ENCODE measurements at places on chromosomes 16 and 17.
A peak's percentile ranks its signal among the peaks of the same experiment; 100 is the strongest.

DNA sequence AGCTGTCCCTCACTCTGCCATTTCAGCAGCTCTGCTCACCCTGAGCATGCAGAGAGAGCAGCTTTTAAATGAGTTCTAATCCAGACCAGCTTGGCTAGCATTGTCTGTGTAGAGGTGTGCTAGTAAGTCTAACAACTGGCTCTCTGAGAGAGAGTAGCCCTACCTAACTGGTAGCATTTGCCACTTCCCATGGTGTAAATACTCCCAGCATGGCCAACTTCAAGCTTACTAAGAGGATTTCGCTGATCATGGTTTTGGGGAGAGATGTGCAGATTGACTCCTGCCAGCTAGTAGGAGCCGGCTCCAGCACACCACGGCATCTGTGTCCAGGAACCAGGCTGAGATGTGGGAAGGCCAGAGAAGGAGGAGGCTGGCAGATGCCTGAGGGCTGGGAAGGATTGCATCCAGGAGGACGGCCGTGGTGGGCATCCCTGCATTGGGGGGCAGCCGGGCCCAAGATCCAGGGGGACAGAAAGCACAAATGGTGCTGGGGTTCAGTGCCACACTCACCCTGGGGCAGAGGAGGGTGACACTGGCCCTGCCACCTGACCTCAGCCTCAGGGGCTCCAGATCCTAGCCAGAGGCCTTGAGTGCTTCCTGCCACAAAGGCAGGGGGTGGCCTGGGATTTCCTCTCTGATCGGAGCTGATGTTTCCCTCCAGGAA is 394.9 kb upstream of the TNRC6C start:
- DNase-seq: no peak

- no peak for DNase-seq
Measured at GRCh38 chr16:31274831-31275816, 15.3 kb downstream of the ITGAM start.

DNA sequence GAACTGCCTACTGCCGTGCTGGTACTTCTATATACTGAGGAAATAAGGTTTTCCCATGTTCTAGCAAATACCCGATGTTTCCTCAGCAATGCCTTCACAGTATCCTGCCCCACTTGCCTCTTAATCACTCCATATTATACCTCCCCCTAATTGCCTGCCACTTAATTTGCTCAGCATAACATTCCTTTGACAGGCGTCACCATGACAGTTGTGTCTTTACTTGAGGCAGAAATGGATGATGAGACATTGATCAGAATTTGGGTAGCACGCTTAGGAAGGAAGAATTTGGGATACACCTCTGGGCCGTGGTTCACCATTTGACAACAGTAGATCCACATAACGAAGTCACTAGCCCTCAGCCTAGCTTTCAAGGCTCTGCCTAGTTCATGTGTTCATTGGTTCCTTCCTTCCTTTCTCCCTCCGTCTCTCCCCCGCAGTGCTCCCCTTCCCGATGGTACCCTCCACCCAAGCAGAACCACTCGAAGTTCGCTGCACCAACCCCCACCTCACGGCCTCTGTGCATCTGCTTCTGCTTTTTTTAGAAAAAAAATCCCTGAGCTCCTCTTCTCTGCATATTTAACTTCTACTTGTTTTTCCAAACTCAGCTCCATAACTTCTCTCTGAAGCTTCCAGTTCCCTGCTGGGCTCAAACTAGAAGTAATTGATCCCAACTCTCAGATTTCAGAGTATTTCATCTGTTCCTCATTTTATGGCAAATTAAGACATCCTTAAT is 19.4 kb downstream of the IQCK start:
- DNase-seq: no peak

DNA sequence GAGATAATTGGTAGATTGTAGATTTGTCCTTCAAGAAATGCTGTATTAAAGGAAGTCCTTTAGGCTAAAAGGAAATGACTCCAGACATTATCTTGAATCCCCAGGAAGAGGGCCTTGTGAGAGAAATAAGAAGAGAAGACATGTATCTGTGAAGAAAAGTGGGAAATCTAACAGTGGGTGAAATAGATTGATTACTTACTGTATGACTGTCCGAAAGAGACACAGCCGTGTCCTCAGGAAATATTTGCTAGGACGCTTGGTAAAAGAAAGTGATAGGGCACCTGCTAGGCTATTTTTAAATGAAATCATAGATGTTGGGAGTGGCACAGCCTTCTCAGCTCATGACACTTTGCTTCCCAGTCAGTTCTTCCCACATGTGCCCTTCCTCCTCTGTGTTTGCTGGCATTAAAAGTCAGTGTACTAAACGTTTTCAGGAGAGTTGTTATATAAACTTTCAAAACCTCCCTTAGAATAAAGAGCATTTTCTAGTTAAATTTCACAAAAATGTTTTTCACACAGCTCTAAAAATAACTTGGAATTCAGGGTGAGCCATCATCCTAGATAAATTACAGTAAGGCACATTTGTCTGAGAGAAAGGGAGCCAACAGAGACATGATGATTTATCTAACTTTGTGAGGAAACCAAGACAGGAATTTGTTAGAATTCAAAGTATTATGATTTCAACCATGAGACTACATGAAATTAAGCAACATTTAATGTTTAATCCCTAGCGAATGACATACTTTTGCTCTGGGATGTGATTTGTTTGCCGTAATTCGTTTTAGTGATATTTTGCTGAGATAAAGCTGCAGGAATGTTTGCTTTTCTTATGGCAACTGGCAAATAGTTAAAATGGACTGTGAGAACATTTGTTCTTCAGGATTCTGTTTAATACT is 35.0 kb downstream of the DHRS7B start:
- no peak for DNase-seq

DNA sequence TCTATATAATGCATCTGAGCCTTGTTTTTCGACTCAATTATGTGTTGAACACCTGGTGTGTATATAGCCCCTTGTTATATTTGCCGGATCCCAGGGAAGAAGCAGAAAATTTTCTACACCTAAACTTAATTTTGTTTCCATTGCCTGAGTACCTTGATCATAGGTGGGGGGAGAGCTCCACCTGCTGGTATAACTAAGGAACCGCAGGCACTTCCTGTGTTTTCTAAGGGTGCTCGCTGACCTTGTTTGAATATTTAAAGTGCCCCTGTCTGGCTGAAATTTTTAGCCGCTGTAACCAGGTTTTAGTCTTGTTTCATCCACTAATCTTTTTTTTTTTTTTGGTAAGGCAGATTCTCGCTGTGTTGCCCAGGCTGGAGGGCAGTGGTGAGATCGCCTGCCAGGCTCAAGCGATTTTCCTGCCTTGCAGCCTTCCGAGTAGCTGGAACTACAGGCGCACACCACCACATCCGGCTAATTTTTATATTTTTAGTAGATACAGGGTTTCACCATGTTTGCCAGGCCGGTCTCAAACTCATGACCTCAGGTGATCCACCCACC is 6.5 kb upstream of the NUBP1 start:
- DNase-seq: peak; percentile 84

DNA sequence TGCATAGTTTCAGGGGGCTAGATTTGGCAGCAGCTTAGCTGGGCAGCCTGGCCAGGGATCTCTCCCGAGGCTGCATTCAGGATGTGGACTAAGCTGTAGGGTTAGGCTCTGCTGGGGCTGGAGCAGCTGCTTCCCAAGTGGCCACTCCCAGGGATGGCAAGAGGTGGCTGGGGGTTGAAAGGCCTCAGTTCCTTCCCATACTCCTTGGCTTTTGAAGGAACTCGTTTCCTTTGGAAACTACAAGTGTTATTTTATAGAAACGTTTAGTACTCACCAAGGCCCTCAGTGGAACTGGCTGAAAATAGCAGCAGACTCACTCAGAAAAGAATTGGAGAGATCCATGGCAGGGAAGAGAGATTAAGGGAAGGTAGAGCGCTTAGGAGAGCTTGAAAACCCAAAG is 76.4 kb downstream of the WWP2 start:
- DNase-seq: no peak

DNA sequence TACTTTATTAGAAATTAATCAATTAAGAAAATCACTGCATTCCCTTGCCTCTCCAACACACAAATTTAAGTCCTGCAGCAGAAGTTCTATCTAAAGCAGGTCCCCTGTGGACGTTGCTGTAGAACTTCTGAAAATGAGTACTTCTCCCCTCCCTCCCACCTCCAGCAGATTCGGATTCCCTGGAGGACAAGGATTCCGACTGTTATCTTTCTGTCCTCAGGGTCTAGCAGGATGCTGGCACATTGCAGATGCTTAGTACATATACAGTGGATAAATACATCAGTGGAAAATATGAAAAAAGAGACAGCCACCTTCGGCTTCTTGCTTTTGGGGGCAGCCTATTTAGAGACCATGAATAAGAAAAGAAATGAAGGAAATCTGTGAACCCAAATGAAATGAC is 32.1 kb downstream of the NTN1 start:
- DNase-seq: no peak

DNA sequence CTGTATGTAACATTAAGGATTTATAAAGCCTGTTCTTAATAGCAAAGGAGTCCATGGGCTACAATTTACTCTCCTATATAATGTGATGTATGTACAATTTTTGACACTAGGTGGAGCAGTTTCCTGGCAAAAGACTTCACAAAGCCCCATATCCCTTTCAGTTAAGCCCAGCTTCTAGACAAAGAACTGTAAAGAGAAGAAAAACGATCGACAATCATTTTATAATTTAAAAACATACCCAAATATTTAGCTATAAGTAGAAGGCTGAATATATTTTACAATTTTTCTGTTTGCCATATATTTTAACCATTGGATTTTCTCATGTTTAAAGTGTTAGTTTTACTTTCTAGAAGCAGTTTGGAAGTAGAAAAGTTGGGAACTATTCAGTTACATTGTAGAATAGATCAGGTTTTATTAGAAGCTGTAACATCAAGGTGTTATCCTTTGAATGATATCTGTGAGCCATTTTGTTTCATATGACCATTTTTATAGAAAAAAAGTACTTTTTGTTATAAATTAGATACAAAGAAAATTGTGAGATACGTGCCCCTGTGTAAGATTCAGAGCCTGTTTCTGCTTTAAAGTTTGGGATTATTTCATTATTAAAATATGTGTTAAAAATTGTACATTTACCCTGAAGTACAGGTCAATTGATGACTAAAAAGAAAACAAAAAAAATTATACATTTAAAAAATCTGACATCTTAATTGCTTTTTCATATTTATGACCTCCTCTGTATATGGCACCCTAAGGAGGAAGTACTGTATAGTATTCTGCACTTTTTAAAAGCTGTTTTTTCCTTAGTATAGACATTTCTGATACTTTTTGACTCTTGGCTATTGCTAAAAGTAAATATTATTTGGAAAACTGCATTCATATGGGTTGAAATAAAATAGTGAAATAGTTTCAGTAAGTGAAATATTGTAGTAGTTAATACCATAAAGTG is 46.3 kb downstream of the VMP1 start:
- peak; percentile 28 for DNase-seq

- no peak for DNase-seq
Measured at GRCh38 chr17:41739661-41740352, 5.4 kb upstream of the HAP1 start.

GRCh38 chr16:5006348-5007193 is 27.2 kb downstream of the NAGPA start:
- DNase-seq: no peak

DNA sequence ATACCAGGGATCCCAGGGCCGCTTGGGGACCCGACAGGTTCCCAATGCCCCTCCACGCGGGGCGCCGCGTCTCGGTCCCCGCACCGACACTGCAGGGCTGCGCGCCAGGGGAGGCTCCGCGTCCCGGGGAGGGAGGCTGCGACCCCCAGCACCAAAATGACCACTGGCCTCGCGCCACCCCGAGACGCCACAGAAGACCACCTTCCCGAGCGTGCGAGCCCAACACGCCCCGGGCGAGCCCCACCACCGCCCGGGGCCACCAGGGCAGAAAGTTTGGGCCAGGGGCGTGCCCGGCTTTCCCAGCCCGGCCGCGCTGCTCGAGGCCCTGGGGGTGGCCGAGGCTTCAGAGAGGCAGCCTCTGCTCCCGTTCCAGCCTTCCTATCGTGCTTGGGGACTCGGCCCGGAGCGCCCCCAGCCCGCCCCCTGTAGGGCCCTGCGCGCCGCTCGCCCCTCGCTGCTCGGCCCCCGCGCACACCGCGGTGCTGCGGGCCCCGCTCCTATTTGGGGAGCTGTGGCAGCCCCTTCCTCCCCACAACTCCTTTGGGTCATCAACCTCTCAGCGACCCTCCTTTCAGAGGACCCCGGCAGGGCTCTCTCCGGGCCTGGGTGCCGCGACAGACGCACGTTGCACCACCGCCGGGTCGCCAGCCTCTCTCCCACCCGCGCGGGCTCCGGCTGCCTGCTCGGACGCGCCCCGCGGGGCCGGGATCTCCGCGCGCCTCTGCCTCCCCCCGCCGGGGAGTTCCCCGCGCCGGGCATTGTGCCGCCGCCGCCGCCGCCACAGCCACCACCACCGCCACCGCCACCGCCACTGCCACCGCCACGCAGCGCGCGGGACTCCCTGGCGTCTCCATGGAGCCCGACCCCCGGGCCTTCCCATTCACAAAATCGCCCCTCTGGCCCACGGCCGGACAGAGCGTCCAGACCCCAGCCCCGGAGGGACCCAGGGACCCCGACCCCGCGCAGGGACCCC is 892 bp downstream of the RBFOX3 start:
- DNase-seq: no peak

DNA sequence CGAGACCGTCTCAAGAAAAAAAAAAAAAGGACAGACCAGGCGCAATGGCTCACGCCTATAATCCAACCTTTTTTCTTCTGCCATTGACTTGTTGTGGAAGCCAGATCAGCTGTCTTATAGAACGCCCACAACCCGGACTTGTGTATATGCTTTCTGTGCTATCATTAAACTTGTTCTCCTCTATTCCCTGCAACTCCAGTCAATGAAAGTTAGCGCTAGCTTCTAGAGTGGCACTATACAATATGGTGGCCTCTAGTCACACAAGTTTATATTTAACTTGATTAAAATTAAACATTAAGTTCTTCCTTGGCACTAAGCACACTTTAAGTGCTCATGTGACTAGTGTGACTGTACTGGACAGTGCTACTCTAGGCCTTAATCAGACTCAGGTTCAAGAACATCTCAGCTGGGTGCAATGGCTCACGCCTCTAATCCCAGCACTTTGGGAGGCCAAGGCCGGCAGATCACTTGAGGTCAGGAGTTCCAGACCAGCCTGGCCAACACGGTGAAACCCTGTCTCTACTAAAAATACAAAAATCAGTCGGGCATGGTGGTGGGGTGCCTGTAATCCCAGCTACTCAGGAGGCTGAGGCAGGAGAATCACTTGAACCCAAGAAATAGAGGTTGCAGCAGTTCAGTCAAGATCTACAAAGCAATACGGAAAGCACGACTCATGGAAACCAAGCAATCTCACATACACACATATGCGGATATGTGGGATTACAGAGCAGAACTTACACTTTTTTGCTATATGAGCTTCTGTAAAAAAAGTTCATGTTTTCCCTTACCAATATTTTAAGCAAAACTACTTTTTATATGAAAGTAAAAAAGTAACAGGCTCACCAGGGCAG is 18.8 kb upstream of the GLG1 start:
- DNase-seq: no peak

GRCh38 chr17:78284146-78284545 is 52.7 kb downstream of the TMEM235 start:
- DNase-seq: no peak

- DNase-seq: no peak
Measured at GRCh38 chr16:85873153-85873552, 25.8 kb upstream of the IRF8 start.

Data from CD4-positive, alpha-beta T cell treated with Interleukin-1 beta for 1 hour (primary cell).